CD4-positive, alpha-beta T cell treated with Interferon alpha-2 for 1 hour (primary cell): ENCODE measurements at places on chromosomes 13 and 19.

GRCh38 chr19:30871979-30872378, 477.3 kb downstream of the TSHZ3 start:
- DNase-seq: no peak

DNA sequence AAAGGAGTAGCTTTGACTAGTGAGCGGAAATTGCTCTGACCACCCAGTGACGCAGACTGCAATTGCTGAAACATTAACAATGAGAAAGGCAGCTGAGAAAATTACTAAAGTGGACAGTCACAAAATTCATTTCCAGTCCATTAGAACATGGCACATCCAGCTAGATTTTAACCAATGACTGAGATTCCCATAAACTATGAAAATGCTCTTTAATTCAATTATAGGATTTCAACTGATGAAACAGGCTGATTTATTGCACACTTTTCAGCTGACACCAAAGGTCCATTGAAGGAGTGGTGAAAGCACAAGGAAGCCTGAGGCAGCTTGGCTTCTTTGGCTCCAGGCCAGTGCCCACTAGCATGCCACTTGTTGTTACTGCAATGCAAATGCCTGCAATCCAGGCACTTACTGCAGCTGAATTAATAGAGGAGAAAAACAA, 933.4 kb downstream of the SLITRK6 start:
- no peak for DNase-seq

- DNase-seq: no peak
These were observed 9.2 kb downstream of the TMEM255B start for GRCh38 chr13:113768018-113768905.

- no peak for DNase-seq
These were observed 14.7 kb downstream of the TMPRSS9 start for GRCh38 chr19:2374808-2375207.

DNA sequence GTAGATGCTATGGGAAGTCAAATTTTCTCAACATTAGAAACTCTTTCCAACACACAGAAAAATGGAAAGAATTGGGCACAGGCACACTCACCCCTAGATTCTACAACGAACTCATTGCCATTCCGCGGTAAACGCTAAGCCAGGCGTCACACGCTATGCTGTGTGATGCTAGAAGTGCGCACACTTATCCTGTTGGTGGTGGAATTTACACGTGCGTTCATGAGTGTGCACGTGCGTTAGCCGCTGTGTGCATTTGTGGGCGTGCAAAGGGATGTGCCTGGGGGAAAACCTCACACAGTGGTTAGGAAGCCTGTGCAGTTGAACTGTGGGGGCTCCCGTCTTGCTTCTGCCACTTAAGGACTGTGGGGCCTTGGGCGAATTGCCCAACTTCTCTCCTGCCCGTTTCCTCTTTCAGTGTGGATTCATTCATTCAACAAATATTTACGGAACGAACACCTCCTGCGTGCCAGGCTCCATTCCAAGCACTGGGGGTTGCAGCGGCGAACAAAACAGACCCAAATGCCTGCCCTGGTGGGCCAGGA, 7.7 kb downstream of the NFILZ start:
- DNase-seq: peak; percentile 21

- no peak for DNase-seq
These were observed 856.7 kb downstream of the PCDH17 start for GRCh38 chr13:58488251-58488650.

- no peak for DNase-seq
These were observed 17.7 kb upstream of the SLC35E1 start for GRCh38 chr19:16589917-16590316.

DNA sequence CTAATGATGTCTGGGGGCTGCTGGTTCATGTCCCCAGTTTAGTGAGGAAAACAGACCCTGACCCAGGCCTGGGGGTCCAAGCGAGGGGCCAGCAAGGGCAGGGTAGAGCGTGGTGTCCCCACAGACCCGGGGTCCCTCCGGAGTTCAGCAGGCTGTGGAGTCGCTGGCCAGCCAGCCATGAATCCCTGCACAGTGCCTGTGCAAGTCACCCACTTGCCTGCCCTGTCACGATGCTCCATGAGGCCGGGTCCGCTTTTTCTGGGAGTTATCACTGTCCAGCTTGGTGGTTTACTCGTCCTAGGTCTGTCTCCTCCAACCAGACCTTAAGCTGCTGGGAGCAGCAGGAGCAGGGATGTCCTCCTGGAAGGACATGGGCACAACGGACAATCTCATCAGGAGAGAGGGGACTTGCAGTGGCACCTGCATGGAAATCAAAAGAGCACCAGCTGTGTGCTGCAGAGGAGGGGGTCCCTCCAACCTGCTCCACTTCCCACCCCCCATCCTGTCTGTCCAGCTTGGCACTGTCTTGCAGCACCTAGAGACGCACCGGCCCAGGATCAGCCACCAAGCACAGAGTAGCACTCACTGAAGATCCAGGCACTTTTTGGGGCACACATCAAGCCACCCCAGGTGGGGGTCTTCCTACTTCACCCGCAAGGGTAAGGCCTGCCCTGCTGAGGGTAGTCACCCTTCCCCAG, 121.8 kb downstream of the URI1 start:
- DNase-seq: no peak

- DNase-seq: no peak
These were observed 600.6 kb downstream of the SLITRK1 start for GRCh38 chr13:83281654-83282053.

DNA sequence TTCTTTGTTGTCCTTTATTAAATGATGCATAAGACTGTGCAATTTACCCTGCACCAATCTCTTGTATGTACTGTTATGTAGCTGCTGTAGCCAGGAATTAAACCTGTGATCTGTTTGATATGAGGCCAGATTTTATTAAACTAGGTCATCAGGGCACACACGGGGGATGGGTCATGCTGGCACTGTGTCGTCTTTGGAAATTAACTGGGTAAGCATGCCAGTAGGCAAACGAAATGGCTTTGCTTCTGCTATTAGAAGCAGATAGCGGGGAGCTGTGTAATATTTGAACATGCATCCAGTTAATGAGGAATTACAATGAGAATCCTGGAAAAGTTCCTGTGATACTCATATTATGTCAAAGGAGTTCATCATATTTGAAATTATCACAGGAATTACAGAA, 23.5 kb downstream of the MTUS2 start:
- DNase-seq: no peak

GRCh38 chr13:106376401-106377112, 158.9 kb downstream of the EFNB2 start:
- no peak for DNase-seq

GRCh38 chr19:28914173-28914572, 298.8 kb downstream of the UQCRFS1 start:
- DNase-seq: no peak
